NB4 (cell line): ENCODE measurements at places on chromosomes 13 and 19.

DNA sequence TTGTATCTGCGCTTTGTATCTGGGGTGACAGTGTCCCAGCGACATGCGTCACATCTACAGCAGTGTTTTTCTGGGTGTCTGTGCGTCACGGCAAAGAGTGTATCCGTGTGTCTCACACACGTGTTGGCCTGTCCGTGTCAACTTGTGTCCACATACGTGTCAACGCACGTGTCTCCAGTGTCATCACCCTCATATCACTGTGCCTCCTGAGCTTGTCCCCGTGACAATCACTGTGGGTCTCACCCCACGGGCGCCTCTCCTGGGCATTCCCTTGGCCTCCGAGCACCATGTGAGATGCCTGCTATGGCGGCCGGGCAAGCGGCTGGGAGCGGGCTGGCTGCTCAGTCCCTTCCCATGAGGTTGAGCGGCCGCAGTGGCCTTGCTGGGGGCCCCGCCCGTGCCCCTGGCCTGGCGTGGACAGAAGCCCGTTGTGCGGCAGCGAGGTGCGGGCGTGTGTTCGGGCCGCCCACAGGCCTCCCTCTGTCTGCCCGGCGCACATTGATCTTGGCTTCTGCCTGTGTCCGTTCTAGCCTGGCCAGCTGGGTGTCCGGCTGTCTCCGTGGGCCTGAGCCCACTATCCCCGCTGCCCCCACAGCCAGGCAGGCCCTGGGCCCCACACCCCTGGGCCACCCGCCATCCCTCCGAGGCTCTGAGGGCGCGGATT is 6.4 kb downstream of the NFIX start:
- no peak for DNase-seq

DNA sequence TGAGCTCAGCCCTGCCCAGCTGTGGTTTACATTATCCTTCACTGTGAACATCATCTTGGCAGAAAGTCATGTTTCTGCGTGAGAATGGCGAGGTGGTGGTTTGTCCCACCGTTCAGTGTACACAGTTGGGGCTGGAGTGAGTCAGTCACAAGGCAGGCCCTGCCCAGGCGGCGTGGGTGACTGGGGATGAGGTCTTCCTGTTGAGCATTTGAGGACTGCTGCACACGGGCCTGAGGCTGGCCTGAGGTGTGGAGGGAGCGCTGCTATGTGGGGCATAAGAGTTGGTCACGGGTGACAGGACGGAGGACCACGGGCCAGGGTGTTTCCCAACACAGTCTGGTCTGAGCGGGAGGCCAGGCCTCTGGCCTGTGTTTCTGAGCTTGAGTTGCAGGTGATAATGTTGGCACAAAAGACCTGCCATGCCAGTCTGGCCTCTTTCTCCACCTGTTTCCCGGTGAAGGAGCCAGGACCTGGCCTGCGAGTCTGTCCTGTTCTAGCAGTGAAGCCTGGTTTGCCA is 13.4 kb upstream of the C19orf33 start:
- no peak for DNase-seq

DNA sequence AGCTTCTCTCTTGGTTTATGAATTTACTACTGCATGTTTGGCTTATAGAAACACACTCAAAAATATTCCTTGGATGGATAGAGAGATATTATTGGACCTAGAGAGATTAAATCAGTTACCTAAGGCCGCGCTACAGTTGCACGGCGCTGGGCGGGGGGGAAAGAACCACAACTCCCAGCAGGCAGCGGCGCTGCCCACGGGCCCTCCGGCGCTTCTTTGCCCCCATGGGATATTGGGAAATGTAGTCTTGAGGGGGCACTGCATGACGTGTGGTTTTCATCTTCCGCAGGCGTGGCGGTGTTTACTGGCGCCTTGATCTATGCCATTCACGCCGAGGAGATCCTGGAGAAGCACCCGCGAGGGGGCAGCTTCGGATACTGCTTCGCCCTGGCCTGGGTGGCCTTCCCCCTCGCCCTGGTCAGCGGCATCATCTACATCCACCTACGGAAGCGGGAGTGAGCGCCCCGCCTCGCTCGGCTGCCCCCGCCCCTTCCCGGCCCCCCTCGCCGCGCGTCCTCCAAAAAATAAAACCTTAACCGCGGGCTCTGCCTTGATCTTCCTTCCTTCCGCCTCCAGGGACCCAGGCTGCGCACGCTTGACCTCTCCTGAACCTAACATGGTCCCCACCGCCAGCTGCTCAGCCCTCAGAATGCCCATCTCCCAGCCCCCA is 4.8 kb downstream of the EMP3 start:
- DNase-seq, result peak; percentile 100

- DNase-seq, result peak; percentile 62
These were observed 4.0 kb downstream of the EBI3 start for GRCh38 chr19:4233282-4233853.

GRCh38 chr19:15251749-15252397 is 19.6 kb upstream of the EPHX3 start:
- DNase-seq, result no peak

GRCh38 chr19:5547881-5548280 is 19.9 kb downstream of the TINCR start:
- peak; percentile 61 for DNase-seq

- DNase-seq, result peak; percentile 16
These were observed 6.0 kb downstream of the TMIGD2 start for GRCh38 chr19:4295972-4296771.

- DNase-seq, result peak; percentile 15
These were observed 1.9 kb downstream of the PTPRS start for GRCh38 chr19:5338656-5339197.

- DNase-seq, result no peak
These were observed 423.8 kb downstream of the KLF5 start for GRCh38 chr13:73482556-73482955.

- peak; percentile 49 for DNase-seq
These were observed 35.6 kb downstream of the ATP11A start for GRCh38 chr13:112725346-112726015.

DNA sequence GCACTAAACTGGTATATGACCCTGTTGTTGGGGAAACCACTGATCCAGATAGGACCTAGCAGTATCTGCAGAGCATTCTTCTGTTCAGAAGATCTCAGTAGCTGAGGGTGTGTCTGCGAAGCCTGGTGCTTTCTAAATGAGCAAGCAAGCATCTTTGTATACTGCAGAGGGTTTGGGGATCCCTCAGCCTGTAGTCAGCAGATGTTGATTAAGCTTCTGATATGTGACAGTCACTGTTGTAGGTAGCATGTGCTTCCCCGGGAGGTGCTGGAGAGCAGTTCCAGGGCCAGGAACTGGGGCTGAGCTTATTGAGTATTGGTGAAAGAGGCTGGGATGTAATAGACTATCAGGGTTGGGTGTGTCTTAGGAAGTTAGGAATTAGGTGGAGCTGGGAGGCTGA is 1.5 kb downstream of the SCAF1 start:
- DNase-seq, result no peak

GRCh38 chr13:55569514-55569913 is 1571.2 kb upstream of the PRR20A start:
- DNase-seq, result no peak

DNA sequence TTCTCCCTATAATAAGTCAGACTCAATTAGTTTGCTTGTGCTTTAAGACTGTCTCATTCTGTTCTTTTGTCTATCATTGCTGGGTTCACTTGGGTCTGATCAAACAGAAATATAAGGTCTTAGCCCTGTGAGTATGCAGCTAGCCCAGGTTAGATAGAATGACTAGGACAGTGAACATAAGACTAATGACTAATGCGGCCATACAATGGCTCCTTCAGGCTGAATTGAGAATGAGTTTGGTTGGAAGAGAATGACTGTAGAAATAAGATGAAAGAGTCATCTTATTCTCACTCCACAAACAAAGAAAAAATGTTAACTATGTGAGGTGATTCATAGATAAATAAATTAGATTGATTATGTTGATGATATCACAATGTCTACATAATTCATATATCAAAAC is 50.1 kb upstream of the OBI1 start:
- no peak for DNase-seq

DNA sequence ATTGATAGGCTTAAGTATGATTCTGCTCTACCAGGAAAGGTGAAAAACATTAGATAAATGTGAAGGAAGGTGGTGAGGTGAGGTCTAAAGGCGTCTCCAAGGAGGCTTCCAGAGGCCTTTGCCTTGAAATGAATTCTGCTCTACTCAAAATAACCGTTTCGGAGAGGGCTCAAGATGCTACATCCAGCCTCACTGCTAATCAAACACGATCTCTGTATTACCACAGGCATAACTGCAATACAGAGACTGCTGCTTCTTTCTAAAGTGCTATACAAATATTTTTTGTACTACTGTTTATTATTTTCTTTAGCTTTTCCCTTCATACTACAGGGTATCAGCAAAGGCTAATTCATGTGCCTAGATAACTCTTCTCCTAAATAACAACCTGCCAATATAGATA is 16.8 kb downstream of the MBNL2 start:
- DNase-seq, result no peak

DNA sequence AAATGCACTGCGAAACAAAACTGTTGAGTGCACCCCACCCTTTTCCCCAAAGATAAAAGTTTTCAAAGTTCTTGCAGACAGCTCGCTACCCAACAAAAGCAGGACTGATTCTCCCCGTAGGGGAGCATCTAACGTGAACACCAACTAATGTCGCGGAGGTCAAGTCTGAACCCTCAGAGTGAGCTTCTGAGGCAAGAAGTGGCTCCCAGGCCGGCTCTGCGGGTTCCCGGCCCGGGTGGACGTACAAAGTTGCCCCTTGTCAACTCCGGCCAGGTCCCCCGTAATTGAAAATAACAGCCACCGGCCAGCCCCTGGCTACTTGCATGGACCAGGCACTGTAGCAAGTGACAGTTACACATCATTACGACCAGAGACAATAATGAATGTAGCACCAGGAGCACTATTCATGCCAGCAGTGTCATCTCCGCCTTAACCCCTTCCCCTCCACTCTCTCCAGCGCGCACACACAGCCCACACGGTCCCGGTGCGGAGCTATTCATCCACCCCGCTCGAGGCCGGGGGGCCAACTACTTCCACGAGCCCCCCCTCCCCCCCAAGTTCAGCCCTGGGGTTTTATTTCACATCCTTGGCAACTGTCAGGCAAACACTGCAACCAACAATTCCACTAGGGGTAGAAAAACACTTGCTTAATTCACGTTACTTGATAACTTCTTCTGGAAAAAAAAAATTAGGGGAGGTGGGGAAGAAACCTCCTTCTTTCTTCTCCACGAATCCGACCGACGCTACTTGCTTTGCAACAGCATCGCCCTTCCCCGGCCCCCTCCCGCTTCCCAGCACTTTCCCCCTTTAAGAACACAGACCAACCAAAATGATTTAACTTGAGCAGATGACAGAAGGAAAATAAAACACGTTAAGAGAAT is 1.2 kb downstream of the KLF12 start:
- no peak for DNase-seq

GRCh38 chr19:51660975-51661600 is 14.5 kb upstream of the SIGLEC14 start:
- DNase-seq, result peak; percentile 81

GRCh38 chr13:74794147-74794546 is 659.9 kb upstream of the KLF12 start:
- peak; percentile 23 for DNase-seq

GRCh38 chr19:3648037-3648905 is 21.7 kb upstream of the CACTIN start:
- no peak for DNase-seq

DNA sequence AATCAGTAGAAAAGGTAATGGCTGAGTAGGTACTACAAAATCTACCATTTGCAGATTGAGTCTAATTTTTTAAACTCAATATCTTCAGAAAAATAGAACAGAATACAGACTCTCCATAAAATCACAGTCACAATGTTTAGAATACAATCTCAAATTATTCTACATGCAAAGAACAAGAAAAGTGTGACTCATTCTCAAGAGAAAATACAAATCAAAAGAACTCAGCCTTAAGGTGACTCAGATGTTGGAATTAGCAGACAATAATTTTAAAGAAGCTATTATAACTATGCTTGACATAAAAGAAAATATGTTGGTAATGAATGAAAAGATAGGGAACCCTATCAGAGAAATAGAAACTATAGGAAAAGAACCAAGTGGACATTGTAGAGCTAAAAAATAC is 78.9 kb downstream of the RXFP2 start:
- no peak for DNase-seq

DNA sequence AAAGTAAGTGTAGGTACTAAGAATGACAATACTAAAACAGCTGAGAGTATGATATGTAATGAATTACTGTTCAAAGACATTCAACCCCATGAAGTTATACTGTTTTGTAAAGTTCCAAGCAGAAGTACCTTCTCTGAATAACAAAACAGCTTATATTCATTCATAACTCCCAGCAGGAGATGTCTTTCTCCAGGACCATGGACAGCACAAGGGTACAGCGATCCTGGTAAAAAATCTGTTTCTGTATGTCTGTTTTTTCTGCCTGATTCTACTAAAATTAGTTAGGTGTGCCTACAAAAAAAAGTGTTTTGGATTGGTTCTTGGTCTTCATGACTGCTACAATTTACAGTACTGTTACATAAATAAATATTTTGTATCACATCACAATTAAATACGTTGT is 172.5 kb upstream of the SLITRK5 start:
- peak; percentile 30 for DNase-seq

DNA sequence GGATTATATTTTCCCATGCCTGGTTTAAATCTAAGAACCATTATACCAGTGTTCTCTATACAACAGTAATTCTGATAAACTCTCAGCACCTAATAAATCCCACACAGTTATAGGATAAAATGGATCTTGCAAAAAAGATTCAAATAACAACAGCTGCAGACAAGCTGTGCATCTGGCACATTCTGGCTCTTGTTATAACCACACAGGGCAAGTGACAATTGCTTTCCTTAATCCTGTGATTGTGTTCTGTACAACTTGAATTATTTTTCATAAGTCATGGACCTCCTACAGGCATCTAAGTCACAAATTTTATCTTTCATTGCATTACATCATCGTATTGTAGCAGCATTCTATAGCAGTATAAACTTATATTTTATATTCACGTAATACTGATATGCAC is 948.3 kb downstream of the SLITRK1 start:
- no peak for DNase-seq

DNA sequence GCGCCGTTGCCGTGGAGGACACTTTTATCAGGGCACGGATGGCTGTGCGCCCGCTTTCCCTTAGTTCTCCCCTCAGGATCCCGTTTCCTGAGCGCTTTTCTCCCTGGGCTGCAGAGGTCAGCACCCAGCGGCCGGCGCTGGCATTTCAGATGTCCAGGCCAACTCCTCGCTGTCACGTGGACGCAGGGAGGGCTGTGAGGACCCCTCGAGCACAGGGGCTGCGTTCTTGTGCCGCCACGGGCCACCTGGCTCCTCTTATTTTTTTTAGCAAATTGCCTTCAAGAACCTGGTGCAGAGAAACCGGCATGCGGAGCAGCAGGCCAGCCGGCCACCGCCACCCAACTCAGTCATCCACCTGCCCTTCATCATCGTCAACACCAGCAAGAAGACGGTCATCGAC is 22.3 kb downstream of the ATP4B start:
- no peak for DNase-seq

GRCh38 chr13:90302107-90302506 is 1045.4 kb upstream of the MIR17HG start:
- no peak for DNase-seq

DNA sequence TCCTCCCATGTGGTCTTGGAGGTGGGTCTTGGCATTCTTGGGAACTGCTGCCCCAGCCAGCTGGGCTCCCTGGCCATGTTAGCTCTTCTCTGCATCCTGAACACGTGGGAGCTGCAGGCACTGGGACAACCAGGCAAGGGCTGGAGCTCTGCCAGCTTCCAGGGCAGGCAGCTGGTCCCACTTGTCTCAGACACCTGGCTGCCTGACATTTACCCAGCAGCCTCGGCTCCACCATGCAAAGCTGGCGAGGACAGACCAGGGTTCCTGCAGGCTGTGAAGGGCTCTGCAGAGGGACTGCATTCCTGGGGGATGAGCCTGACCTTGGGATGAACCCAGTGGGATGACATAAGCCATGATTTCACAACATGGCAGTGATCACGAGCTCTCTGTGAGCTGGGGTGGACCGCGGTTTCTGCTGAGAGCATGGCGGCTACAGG is 99.0 kb upstream of the TSHZ3 start:
- DNase-seq, result no peak
